NCI-H2081 treated with DMSO at 0.1 percent for 48 hours (cell line): ENCODE measurements at places on chromosomes 12 and 14.

DNA sequence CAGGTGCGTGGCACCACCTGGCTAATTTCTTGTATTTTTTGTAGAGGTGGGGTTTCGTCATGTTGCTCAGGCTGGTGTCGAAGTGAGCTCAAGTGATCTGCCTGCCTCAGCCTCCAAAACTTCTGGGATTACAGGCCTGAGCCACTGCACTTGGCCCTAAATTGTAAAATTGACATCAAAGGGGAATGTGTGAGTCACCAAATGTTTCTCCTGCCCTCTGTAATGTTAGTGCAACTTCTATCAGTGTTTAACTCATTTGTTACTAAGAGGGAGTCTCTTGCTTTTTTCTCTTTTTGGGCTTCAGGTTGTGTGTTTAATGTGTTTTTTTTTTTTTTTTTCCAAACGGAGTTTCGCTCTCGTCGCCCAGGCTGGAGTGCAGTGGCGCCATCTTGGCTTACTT is 2.3 kb downstream of the TULP3 start:
- DNase-seq: no peak

GRCh38 chr12:124538194-124539082 is 29.0 kb downstream of the NCOR2 start:
- no peak for DNase-seq

DNA sequence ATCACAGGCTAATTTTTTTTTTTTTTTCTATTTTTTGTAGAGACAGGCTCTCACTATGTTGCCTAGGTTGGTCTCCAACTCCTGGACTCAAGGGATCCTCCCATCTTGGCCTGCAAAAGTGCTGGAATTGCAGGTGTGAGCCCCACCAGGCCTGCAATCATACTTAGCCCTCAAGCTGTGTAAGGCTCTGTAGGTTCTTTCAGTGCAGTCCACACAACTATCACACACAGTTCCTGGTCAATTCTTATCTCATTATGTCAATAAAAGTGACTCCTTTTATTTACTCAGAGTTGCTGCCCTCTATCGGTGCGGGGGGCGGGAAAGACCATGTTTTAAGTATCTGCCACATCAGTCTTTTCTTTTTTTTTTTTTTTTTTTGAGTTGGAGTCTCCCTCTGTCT is 29.0 kb downstream of the SLC2A3 start:
- no peak for DNase-seq

- DNase-seq: no peak
Measured at GRCh38 chr14:94217116-94217515, 43.0 kb downstream of the PPP4R4 start.

DNA sequence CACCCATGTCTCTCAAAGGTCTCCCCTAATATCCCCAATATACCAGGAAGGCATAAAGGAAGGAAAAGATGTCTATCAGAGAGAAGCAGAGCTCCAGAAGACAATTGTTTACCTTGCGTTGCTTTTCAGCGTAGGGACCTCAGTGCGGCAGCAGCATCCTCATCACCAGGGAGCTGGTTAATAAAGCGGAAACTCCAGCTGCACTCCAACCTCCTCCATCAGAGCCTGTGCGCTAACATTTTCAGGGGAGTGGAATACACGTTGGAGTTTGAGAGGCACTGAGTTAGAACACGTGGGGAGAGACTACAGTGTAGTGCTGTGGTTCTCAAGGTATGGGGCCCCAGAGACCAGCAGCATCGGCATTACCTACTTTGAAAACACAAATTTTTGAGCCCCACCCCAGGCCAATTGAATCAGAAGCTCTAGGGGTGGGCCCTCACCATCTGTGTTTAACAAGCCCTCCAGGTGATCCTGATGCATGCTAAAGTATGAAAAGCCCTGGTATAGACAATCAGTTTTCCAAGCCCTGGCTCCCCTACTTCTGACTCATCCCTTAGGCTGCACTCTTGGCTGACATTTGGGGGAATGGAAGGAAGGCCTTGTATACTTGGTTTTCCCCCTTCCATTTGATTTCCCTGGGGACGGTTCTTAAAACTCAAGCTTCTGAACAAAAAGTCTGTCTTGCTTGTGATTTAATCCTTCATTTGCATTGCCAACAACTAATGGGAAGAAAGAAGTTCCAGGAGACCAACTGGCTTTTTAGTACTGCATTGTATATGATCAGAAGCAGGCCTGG is 419.0 kb upstream of the CCDC196 start:
- no peak for DNase-seq

DNA sequence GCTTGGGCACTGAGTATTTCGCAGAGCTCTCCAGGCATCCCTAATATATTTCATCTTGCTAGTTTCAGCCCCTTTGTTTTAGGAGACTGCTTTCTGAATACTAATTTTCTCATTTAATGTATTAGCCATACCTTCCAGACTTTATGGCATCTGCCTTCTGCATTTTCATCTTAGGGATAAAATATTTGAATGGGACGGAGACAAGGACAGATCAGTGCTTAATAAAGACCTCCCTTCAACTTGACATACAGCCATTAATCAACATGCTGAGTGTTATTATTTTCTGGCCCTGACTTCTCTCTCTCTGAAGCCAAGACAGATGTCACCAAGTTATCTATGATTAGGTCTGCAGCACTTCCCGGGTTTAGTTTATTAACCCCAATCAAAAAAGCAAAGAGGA is 42.4 kb downstream of the CACNA2D4 start:
- no peak for DNase-seq

GRCh38 chr14:98890556-98891340 is 381.2 kb downstream of the BCL11B start:
- DNase-seq: no peak

GRCh38 chr12:115895247-115895646 is 382.2 kb downstream of the MED13L start:
- no peak for DNase-seq

DNA sequence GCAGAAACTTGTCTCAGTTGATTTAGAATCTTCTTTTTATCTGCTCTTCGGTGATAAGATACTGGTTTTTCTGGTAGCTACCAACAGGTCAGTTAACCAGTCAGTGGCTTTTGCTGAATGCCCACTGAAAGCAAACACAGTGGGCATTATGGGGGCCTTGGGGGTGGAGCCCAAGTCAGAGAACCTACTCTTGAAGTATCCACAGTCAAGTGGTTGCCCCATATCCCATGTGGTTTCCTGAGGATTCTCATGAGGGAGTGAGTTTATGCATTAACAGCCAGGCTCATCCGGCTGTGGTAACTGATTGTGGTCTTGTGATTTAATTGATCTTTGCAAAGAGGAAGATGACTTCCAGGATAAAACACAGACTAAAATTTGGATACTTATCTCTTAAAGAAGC is 83.7 kb downstream of the ST8SIA1 start:
- DNase-seq: no peak
